ENCODE measurements at places on chromosomes 2 and 18. TPM values are rescaled to one million over a fixed set of nuclear protein-coding genes. Genes with fewer than 3 reads are reported as not detected.
A peak's percentile ranks its signal among the peaks of the same experiment; 100 is the strongest.

GRCh38 chr2:184727813-184728212 is 129.5 kb downstream of the ZNF804A start:
- DNase-seq = no peak
- H3K27ac ChIP-seq = no peak overlapping the region
- no peaks in the 10 kb centered on the region for H3K36me3 ChIP-seq
- H3K4me3 ChIP-seq = no peak overlapping the region
- no peaks in the 10 kb centered on the region for H3K4me1 ChIP-seq

DNA sequence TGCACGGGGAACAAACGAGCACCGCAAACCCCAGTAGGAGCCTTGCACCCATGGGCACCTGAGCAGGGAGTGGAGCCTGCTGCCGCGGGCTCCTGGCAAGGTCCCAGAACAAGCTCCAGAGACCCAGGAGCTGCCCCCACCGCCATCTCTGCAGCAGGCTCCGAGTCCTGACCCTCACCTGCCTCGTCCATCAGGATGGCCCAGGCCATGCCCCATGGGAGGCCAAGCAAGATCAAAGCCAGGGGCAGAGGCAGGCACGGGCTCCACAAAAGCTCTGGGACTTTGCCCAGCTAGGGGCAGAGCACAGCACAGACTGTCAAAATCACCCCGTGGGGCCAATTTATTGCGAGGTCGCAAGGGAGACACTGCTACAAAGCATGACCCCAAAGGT is 43.6 kb downstream of the GPC1 start:
- no peak overlapping the region for H3K27ac ChIP-seq
- H3K4me1 ChIP-seq = no peaks in the 10 kb centered on the region
- no peak overlapping the region for H3K4me3 ChIP-seq
- DNase-seq = no peak
- no peaks in the 10 kb centered on the region for H3K27me3 ChIP-seq

- H3K27me3 ChIP-seq = no peaks in the 10 kb centered on the region
- no peak overlapping the region for H3K27ac ChIP-seq
- no peak overlapping the region for H3K4me3 ChIP-seq
- no peaks in the 10 kb centered on the region for H3K36me3 ChIP-seq
- no peaks in the 10 kb centered on the region for H3K4me1 ChIP-seq
- DNase-seq = no peak
Measured at GRCh38 chr18:76255070-76255683, 239.9 kb downstream of the ZNF516 start.

Gene ZNF892
- 3.7 TPM for total RNA-seq

- no peaks in the 10 kb centered on the region for H3K27me3 ChIP-seq
- H3K36me3 ChIP-seq = no peaks in the 10 kb centered on the region
- H3K4me3 ChIP-seq = no peak overlapping the region
- no peak overlapping the region for H3K27ac ChIP-seq
- H3K4me1 ChIP-seq = no peaks in the 10 kb centered on the region
Measured at GRCh38 chr2:39114771-39115170, 6.1 kb downstream of the SOS1 start.

Gene DSG2
- total RNA-seq = 125 TPM

DNA sequence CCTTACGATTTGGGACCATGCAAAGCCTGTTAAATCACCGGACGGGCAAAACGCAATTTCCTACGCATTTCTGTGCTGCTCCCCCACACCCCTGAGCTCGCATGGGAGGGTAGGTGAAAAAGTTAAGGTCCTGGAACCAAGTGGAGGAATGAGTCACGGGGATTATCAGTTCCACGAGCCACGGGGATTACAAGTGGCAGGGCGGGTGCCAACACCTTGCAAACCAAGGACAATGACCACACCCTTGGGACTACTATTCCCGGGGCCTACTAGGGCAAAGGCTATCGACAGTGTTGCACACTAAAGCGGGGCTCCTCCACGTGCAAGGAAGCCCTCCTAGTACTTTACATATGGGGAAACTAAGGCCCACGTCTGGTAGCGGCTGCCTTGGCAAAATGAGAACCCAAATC is 447 bp downstream of the RETSAT start:
- no peaks in the 10 kb centered on the region for H3K27me3 ChIP-seq
- peak; percentile 35 for DNase-seq
- H3K4me1 ChIP-seq = peaks cover 4% of the 10 kb centered on the region
- H3K4me3 ChIP-seq = peak overlapping the region; percentile 64
- H3K27ac ChIP-seq = peak overlapping the region; percentile 85

GRCh38 chr2:176446718-176447414 is 177.6 kb downstream of the MTX2 start:
- no peaks in the 10 kb centered on the region for H3K27me3 ChIP-seq
- H3K4me1 ChIP-seq = no peaks in the 10 kb centered on the region
- no peaks in the 10 kb centered on the region for H3K36me3 ChIP-seq
- no peak for DNase-seq
- no peak overlapping the region for H3K27ac ChIP-seq

Gene HNMT
- 94.7 TPM for total RNA-seq

DNA sequence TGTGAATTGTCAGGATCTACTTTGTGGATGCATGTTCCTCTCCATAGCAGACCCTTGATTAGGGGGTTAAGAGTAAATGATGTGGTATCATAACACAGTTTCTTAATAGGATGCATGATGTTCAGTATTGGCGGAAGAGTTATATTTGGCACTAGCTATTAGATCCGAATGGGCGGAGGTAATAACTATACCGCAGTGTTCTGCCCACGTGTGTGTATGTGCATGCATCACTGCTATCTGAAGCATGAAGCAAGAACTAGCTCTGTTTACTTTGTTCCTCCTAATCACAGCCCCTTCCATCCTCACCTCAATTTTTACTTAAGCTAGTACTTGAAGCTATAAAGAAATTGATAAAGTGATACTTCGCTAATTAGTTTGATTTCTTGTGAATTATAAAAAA is 159.6 kb upstream of the NOSTRIN start:
- no peaks in the 10 kb centered on the region for H3K27me3 ChIP-seq
- H3K36me3 ChIP-seq = no peaks in the 10 kb centered on the region
- no peaks in the 10 kb centered on the region for H3K4me1 ChIP-seq
- H3K27ac ChIP-seq = no peak overlapping the region
- H3K4me3 ChIP-seq = no peak overlapping the region
